ENCODE measurements at places on chromosomes 7 and 10.

DNA sequence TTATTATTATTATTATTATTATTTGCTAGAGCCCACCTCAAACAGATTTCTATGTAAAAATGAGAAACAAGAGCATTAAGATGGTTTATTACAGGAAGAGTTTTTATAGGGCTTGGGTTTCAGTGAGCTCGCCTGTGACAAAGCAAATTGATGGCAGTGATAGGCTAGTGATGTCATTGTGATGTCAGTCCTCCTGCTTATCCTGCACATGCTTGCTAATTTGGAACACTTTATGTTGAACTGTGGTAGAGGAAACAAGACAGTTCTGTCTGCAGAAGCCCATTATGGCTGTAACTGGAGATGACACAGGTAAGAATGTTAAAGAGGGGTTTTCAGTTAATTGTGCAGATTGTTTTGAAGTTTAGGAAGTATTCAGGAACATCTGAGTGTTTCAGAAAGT is 68.3 kb downstream of the CREM start:
- DNase-seq = no peak

DNA sequence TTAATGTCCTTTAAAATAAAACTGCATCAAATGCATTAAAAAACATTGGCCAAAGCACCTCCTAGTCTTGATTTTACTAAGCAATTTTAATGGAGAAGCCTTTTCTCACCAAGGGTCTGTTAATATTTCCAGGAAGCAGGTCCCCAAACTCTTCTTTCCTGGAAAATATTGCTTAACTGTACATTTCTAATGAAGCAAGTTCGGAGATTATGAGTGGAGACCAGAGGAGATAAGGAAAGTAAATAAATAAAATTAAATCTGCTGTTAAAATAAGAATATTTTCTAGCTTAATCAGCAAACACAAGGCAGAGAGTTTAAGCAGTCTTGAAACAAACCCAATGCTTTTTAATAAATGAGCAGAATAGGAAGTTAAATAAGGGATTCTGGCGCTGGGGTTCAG is 322.4 kb downstream of the PTEN start:
- no peak for DNase-seq

GRCh38 chr7:4806983-4807597 is 31.7 kb downstream of the AP5Z1 start:
- peak; percentile 65 for DNase-seq

DNA sequence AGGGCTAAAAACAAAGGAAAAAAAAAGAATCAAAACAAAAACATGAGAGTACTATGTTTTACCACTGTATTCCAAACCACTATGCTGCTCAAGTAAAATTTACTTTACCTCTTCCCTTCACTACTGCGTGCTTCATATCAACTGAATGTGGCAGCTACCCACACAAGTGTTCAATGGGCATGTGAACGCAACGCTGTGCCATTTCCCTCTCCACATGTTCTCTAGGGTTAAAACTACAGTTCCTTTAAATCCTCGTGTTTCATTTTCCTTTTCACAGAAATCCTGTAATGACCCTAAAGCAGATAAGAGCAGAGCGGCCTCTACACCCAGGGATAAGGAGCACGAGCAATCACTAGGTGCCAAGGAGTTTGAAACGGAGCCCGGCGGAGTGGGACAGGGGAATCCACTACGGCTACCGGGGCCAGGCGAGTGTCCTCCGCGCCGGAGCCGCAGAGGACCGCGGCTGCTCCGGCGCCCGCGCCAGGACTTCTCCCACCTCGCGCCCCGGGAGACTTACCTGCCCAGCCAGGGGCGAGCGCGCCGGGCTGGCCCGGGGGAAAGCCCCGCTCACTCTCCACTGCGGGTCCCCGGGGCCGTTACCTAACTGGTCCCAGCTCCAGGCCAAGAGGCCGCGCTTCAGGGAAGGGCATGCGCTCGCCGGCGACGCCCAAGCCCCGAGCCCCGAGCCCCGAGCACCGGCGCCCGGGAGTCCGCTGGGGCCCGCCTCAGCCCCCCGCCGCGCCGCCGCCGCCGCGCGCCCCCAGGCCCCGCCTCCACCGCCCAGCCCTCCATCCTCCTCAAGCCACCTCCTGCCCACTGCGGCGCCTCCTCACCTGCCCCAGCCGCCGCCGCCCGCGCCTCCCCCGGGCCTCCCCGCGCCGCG is 711 bp downstream of the NAMPT start:
- DNase-seq = peak; percentile 77

GRCh38 chr7:63024446-63024845 is 974.2 kb upstream of the ZNF722 start:
- DNase-seq = no peak

DNA sequence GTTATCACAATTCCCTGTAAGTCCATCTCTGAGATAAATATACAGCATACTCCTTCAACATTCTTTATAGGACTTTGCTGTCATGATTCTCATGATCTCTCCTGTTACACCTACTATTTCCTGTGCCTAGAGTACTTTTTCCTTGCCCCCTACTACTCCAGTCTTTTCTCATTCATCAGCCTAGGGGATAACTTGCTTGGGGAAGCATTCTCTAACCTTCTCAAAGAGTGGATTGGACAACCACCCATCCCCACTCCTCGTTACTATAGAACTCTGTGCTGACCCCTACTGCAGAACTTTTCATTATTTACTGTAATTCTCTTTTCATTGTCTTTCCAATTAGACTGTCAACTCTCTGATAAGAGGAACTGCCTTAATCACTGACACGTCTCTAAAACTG is 57.4 kb upstream of the TFEC start:
- DNase-seq = no peak

GRCh38 chr10:121526135-121526790 is 72.0 kb downstream of the FGFR2 start:
- DNase-seq = no peak

- no peak for DNase-seq
These were observed 52.2 kb downstream of the KMT2C start for GRCh38 chr7:152383341-152384234.

- DNase-seq = no peak
These were observed 159.8 kb downstream of the FOXP2 start for GRCh38 chr7:114574384-114574783.

DNA sequence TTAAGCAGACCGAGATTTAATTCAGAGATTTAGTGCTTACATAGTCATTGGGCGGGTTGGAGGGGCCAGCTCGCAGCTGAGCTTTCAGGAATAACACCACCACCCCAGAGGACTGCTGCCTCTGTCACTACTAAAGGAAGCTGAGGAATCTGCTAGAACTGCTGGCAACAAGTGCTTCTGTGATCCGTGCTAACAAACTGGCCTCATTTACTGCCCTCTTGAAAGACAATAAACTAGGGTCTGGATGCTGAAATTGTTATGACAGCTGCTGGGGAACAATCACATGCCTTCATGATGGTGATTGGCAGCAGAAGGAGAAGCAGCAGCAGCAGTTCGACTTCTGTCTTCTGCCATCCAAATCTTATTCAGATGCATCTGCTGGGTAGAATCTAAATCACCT is 285.5 kb upstream of the TAC1 start:
- DNase-seq = no peak
